Jurkat, Clone E6-1 (cell line): ENCODE measurements at places on chromosomes 5 and 9.

- DNase-seq, result no peak
Measured at GRCh38 chr5:148899993-148900392, 73.6 kb downstream of the ADRB2 start.

GRCh38 chr5:154107756-154108155, 69.0 kb downstream of the MFAP3 start:
- DNase-seq, result no peak

GRCh38 chr9:117549444-117549843, 134.6 kb upstream of the ASTN2 start:
- no peak for DNase-seq

- DNase-seq, result no peak
Measured at GRCh38 chr5:146667633-146668272, 151.8 kb upstream of the GPR151 start.

GRCh38 chr5:154858972-154859871, 795 bp downstream of the CNOT8 start:
- peak; percentile 33 for DNase-seq

- DNase-seq, result no peak
Measured at GRCh38 chr9:19927560-19927959, 138.7 kb upstream of the SLC24A2 start.
